ENCODE measurements at places on chromosomes 6 and 20. TPM values are rescaled to one million over a fixed set of nuclear protein-coding genes. Genes with fewer than 3 reads are reported as not detected.

Gene RNF39
- 0.16 TPM for total RNA-seq

Gene SLC16A10
- 0.81 TPM for total RNA-seq

Gene SLC35F1
- not detected for total RNA-seq

Gene PPP1R14C
- 0.16 TPM for total RNA-seq

Gene TGM3
- not detected for total RNA-seq

Gene HDGFL1
- total RNA-seq = not detected

Gene WFDC6
- not detected for total RNA-seq

Gene TEAD3
- total RNA-seq = 16.0 TPM

Gene OR2H2
- not detected for total RNA-seq

Gene SMAP1
- total RNA-seq = 22.0 TPM

Gene TGIF2
- total RNA-seq = 5.0 TPM
